ENCODE measurements at places on chromosomes 13 and 19.

- no peak for DNase-seq
These were observed 45.8 kb downstream of the TNFSF13B start for GRCh38 chr13:108315273-108315672.

DNA sequence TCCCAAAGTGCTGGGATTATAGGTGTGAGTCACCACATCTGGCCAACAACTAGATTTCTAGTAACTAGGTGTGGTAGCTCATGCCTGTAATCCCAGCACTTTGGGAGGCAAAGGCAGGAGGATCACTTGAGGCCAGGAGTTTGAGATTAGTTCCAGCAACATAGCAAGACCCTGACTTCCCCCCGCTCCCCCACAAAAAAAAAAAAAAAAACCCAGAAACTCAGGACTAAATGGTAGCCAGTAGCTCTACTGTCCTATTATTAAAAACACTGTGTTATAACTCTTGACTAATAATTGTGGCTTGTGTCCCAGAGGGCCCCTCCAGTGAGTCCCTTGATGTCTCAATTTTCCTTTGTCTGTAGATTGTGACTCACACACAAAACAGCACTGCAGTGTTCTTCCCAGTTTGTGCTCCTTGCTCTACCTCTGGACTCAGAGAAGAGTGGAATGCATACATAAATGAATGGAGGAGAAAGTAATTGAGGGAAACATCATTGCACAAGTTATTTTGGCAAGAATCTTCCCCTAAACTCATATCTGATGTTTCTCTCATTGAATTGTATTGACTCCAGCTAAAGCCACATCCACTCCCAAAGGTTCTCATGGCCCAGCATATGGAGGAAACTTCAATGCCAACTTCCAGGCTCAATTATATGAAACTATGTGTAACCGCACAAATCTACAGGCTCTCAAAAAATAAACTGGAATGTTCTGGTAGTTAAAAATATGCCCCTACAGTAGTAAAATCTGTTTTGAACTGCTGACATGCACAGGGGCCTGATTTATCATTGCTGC is 8.8 kb downstream of the TPT1 start:
- no peak for DNase-seq

- DNase-seq: no peak
These were observed 1075.8 kb downstream of the PCDH9 start for GRCh38 chr13:66154354-66154753.

DNA sequence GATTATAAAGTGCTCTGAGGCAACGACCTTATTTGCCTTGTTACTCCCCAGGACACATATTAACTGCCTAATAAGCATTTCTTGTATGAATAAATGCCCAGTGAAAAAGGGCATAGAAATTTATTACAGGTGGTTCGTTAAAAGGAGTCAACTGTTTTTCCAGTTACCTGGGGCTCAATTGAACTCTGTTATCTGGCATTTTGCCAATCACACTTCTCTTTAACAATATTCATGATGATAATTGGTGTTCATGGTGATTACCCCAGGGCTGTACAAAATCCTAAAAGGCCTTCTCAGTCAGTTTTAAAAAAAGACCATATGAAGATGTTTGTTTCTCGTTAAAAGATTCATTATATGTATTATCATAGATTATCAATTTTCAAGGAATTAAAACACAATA is 57.1 kb downstream of the KL start:
- DNase-seq: no peak

GRCh38 chr19:20247016-20247683 is 80.1 kb downstream of the ZNF486 start:
- DNase-seq: no peak

DNA sequence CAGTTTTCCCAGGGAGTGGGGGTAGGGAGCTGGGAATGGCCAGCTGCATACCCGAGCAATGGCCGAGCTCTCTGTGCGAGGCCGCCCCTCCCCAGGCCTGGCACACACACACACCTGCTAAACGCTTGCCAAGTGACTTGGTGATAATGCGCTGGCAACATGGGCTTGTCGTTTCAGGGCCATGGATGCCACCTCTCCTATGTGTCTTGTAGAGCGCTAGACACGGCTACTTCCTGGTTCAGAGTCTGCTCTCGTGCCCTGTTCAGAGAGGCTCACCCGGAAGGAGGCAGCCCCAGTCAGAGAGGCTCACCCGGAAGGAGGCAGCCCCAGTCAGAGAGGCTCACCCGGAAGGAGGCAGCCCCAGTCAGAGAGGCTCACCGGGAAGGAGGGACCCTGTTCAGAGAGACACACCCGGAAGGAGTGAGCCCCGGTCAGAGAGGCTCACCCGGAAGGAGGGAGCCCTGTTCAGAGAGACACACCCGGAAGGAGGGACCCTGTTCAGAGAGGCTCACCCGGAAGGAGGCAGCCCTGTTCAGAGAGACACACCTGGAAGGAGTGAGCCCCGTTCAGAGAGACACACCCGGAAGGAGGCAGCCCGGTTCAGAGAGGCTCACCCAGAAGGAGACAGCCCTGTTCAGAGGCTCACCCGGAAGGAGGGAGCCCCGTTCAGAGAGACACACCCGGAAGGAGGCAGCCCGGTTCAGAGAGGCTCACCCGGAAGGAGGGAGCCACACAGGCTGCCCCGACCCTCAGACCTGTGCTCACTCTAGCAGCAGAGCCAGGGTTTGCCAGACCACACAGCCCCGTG is 4.2 kb downstream of the ADPRHL1 start:
- no peak for DNase-seq

GRCh38 chr13:51262501-51263211 is 40.5 kb downstream of the FAM124A start:
- DNase-seq: no peak

GRCh38 chr13:102628559-102628958 is 31.8 kb downstream of the TPP2 start:
- no peak for DNase-seq

- DNase-seq: no peak
These were observed 175.9 kb upstream of the TRPC4 start for GRCh38 chr13:38045278-38046048.

DNA sequence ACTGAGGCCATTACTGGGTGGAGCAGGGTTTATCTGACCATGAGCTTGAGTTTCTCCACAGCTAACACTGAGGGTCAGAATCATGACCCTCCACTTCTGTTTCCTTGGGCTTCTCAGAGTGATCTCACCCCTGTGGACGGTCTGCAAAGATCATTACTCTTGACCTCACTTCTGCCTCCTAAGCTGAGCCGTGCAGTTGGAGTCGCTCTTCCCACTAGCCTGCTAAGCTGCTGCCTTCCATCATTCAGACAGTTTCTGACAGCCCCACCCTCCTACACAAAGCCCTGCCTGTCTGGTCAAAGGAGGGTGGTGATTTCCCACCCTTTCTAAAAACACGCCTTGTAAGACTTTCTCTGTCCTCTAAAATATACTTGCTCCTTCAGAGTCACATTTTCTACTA is 9.3 kb upstream of the FRY start:
- no peak for DNase-seq

DNA sequence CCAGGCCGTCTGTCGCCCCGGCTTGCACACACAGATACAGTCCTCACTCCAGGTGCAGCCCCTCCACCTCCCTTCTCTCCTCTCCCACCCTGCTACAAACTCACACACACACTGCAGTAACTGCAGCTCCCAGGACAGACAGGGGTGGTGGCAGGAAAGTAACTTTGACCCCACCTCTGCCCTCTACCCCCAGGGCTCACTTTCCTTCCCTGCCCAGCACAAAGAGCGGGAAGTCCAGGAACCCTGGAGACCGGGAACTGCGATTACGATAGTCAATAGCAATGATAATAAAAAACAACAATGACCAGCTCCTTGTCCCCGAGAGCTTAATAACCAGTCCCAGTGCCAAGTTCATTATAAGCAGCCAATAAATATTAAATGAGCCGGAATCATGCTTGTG is at the start of gene CEACAM20:
Gene CEACAM20 (minus strand): TSS at position 140 of the 400 bp plus-strand sequence. CDS start 166 bp downstream, outside the sequence.
- DNase-seq: no peak

DNA sequence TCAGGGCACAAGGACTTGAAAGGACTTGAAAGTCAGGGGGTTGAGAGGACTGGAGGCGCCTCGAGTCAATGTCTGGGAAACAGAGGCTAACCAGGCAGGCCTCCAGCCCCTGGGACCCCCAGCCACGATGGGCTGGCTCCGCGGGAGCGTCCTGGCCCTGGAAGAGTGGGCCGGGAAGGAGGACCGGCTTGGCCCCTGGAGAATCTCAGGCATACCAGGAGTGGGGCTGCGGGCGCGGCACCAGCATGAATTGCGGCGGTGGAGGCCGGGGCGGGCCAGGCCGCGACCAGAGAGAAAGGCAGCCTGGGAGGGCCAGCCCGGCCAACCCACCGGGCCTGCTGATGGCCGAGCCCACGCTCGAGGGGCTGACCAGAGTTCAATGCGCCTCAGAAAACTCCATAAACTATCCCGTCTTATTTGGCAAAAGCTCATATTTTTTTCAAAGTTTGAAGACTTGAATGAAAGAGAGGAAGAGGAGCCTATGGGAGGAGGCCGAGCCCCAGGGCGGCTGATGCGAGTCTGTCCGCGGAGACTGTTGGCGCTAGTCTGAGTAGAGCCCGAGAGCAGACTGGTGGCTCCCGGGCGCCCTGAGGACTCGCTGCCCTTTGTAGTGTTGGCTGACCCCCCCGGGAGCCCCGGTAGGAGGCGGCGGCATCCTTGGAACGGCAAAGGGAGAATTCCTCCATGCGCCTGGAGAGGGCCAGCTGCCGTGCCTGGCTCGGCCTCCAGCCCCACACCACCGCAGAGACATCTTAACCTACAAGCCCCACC is 68.0 kb downstream of the MLLT1 start:
- DNase-seq: no peak

DNA sequence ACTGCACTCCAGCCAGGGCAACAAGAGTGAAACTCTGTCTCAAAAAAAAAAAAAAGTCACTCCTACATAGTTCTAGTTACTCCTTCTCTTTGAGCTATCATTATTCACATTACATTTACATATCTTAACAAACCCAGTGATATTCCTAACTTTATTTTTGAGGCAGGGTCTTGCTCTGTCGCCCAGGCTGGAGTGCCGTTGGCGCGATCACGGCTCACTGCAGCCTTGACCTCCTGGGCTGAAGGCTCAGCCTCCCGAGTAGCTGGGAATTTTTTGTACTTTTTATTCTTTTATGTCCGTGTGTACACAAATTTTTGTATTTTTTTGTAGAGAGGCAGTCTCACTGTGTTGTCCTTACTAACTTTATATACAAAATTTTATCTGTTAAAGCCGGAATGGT is 587 bp upstream of the RPS15 start:
- no peak for DNase-seq

DNA sequence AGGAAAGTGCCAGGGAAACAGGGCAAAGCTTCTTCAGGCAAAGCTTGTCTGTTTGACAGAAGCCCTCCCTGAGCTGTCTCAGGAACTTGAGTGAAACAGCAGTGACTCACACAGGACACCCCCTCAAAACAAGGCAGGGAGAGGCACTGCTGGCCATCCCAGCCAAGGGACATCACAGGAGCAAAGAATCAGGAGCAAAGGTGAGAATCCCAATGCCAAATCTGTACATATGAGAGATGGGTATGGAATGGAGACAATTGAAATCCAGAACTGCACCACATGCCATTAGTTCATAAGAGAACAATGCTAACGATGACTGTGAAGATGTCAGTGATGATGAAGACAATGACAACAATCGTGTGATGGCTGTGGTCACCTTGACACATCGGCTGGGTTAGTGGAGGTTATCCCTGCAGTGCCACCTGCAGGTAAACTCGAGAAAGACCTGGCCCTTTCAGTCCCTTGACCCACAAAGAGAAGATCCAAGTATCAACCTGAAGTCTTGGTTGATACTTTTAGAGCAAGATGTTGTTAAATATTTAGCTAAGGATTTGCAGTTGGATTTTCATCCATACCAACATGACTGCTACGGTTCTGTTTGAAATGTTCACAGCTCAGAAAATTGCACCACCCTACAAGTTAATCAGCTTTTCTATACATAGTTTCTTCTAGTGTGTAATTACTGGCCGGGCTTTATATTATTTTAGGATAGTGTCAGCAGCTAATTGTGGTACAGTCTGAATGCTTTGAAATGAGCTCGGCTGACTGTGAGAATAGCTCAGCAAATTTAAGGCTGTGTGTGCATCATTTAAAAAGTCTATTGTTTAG is 42.0 kb upstream of the IPO5 start:
- no peak for DNase-seq

GRCh38 chr13:40330950-40331349 is 335.5 kb downstream of the FOXO1 start:
- DNase-seq: no peak

DNA sequence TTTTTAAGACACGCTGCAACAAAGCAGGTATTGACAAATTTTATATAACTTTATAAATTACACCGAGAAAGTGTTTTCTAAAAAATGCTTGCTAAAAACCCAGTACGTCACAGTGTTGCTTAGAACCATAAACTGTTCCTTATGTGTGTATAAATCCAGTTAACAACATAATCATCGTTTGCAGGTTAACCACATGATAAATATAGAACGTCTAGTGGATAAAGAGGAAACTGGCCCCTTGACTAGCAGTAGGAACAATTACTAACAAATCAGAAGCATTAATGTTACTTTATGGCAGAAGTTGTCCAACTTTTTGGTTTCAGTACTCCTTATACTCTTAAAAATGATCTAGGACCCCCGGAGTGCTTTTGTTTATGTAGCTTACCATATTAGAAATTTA is 1.2 kb downstream of the BRCA2 start:
- no peak for DNase-seq
